ENCODE measurements at places on chromosomes 12 and 14. TPM values are rescaled to one million over a fixed set of nuclear protein-coding genes. Genes with fewer than 3 reads are reported as not detected.

The PAX9 gene
- not detected for total RNA-seq

The RPL10L gene
- not detected for total RNA-seq

The ZFP36L1 gene
- total RNA-seq, result 53.8 TPM

The RNASE7 gene
- total RNA-seq, result not detected

The CLEC7A gene
- not detected for total RNA-seq

The KRT82 gene
- total RNA-seq, result not detected

The POU6F1 gene
- total RNA-seq, result 3.5 TPM

The IL26 gene
- not detected for total RNA-seq

The CEBPE gene
- total RNA-seq, result not detected

The CYP27B1 gene
- not detected for total RNA-seq

The KRT83 gene
- not detected for total RNA-seq

The IFI27L2 gene
- total RNA-seq, result 107 TPM

The GNPTAB gene
- 31.5 TPM for total RNA-seq

The CLEC2A gene
- not detected for total RNA-seq

The TAS2R20 gene
- 1.9 TPM for total RNA-seq

The KRT71 gene
- not detected for total RNA-seq

The SYNE2 gene
- total RNA-seq, result 25.8 TPM

The SIX1 gene
- total RNA-seq, result 4.6 TPM

The COX8C gene
- not detected for total RNA-seq

The UNG gene
- total RNA-seq, result 30.8 TPM

The LUM gene
- 582 TPM for total RNA-seq

The P2RX2 gene
- total RNA-seq, result not detected

The KRT2 gene
- total RNA-seq, result not detected

The KLRC1 gene
- not detected for total RNA-seq

The PIWIL1 gene
- total RNA-seq, result not detected

The IFNG-AS1 gene
- 0.09 TPM for total RNA-seq

The ASCL1 gene
- total RNA-seq, result not detected

The KRT7 gene
- total RNA-seq, result 1.4 TPM

The TAS2R31 gene
- total RNA-seq, result 13.6 TPM

The CLEC14A gene
- total RNA-seq, result 0.63 TPM

The TMEM121 gene
- 6.7 TPM for total RNA-seq

The HRK gene
- not detected for total RNA-seq

The TMCC3 gene
- 0.65 TPM for total RNA-seq
